Frontal cortex (tissue), 4 donors: ENCODE measurements at places on chromosomes 12 and 14.

- no peak for DNase-seq
These were observed 17.9 kb downstream of the SNAPC1 start for GRCh38 chr14:61780125-61780524.

DNA sequence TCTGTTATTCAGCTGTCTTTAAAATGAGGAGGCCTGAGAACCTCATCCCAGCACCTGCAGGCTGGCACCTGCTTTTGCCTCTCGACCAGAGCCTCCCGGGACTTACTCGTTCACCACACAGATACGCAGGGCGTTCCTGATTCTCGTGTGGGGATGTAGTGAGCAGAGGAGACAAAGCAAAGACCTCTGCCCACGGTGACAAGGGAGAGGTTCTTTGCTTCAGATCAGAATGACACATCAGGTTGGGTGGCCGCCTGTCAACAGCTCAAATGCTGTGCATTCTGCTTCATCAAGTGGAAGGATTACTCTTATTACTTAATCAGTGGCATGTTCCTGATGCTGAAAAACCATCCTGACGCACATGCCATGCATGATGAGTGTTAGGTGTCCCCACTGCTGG is 24.4 kb downstream of the DEGS2 start:
- no peak for DNase-seq

GRCh38 chr12:47763481-47764346 is 5.0 kb upstream of the RAPGEF3 start:
- DNase-seq, result no peak

- DNase-seq, result no peak
These were observed 1453.5 kb downstream of the AACS start for GRCh38 chr12:126518596-126519200.

GRCh38 chr12:116458492-116458891 is 100.7 kb upstream of the MAP1LC3B2 start:
- DNase-seq, result no peak

- no peak for DNase-seq
These were observed 26.7 kb upstream of the BLTP3B start for GRCh38 chr12:100169345-100169744.

GRCh38 chr12:87430444-87430843 is 598.8 kb downstream of the C12orf50 start:
- DNase-seq, result no peak

- no peak for DNase-seq
These were observed 7.3 kb upstream of the CLMN start for GRCh38 chr14:95326987-95327386.

DNA sequence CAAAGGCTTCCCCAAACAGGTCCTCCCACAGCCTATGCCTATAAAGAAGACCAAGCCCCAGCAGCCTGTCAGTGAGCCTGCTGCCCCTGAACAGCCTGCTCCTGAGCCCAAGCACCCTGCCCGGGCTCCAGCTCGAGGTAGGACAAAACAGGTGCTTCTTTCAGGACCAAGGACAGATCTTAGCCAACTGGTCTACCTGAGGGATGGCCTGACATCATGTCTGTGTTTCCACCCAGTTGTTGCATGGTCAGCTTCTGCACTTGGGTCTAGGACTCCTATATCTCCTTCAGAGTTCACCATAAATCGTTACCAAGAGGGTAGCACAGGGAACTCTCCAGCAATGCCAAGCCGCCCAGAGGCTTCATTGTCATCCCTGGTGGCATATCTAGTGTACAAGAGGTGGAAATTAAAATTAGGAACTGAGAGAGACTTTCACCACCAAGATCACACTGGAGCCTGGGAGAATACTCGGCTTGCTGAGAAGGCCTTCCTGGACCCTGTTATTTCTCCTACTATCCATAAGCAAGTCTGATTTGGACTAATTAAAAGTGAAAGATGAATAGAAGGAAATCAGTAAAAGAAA is 38.2 kb upstream of the OAS1 start:
- no peak for DNase-seq
